ENCODE measurements at places on chromosomes 11 and 22. TPM values are rescaled to one million over a fixed set of nuclear protein-coding genes. Genes with fewer than 3 reads are reported as not detected.

DNA sequence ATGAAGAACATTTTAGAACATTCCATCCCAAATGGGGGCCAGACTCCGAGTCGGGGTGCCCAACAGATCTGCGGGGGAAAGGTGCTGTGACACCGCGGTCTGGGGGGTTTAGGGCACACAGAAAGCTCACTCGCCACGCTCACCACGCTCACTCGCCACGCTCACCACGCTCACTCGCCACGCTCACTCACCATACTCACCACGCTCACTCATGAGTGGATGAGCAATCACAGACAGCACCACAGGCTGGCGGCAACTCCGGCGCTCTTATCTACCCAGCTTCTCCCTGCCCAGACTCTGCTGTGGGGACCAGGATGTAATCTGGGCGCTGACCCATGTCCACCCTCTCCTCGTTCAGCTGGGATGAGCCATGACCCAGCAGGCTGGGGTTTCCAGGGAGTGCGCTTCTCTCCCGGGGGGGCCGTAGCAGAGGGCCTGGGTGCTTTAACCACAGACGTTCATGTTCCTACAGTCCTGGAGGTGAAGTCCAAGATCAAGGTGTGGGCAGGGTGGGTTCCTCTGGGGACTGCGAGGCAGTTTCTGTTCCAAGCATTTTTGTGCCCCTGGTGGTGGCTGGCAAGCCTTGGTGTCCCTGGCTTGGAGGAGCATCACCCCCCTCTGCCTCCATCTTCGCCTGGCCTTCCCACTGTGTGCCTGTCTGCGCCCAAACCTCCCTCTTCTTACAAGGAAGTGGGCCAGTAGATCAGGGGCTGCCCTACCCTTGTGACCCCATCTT, 141.2 kb downstream of the CTTN start:
- no peak for DNase-seq

DNA sequence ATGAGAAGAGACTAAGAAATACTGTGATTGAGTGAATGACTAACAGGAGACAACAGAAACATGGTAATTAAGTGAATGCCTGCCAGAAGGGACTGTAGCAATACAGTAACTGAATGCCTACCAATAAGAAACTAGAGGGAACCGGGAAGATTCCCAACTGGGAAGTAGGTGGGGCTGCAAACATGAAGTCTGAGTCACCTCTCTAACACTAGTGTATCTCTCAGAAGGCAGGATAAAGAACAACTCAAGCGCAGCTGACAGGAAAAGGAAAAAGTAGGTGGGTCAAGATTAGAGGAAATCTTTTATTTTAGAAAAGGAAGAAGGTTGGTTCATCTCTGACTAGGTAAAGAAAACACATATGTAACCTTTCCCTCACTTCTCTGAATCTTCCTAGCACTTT, 14.0 kb downstream of the C11orf42 start:
- no peak for DNase-seq

- DNase-seq = no peak
These were observed 87.1 kb downstream of the FAM76B start for GRCh38 chr11:95702526-95702925.

DNA sequence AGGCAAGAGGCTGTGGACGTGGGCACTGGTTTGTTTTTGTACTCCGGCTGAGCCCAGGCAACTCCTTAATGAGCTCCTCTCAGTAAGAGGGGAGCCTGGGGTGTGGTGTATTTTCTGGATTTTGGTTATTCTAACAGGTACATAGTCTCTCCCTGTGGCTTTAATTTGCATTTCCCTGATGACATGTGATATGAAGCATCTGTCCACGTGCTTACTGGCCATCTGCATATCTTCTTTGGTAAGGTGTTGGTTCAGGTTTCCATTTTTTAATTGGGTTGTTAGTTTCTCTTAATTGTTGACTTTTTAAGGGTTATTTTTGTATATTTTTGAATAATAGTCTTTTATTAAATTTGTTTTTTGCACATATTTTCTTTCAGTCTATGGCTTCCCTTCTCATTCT, 30.8 kb upstream of the SNX19 start:
- no peak for DNase-seq

- no peak for DNase-seq
These were observed 39.1 kb upstream of the PRAME start for GRCh38 chr22:22598144-22598543.

DNA sequence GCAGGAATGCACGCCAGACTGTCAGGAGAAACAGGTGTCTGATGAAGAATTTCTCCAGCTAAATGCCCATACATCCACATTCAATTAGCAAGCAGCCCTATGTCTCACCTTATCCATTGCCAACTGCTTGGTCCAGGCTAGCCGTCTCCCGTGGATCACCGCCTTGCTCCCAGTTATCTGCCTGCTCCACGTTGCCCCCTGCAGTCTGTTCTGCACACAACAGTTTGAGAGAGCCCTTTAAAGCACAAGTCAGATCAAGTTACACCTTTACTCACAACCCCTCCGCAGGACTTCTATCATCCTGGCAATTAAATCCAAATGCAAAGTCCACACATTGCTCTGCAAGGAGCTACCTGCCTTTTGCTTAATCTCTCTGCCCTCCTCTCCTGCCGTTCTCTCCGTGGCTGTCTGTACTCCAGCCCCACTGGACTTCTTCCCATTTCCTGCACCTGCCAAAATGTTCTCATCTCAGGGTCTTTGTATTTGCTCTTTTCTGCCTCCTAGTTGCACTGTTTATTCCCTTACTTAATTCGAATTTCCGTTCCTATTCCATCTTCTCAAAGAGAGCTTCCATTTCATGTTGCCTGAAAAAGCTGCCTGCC, 185.3 kb upstream of the LARGE1 start:
- peak; percentile 75 for DNase-seq

- DNase-seq = no peak
These were observed 1.2 kb downstream of the NOX4 start for GRCh38 chr11:89489930-89490329.

DNA sequence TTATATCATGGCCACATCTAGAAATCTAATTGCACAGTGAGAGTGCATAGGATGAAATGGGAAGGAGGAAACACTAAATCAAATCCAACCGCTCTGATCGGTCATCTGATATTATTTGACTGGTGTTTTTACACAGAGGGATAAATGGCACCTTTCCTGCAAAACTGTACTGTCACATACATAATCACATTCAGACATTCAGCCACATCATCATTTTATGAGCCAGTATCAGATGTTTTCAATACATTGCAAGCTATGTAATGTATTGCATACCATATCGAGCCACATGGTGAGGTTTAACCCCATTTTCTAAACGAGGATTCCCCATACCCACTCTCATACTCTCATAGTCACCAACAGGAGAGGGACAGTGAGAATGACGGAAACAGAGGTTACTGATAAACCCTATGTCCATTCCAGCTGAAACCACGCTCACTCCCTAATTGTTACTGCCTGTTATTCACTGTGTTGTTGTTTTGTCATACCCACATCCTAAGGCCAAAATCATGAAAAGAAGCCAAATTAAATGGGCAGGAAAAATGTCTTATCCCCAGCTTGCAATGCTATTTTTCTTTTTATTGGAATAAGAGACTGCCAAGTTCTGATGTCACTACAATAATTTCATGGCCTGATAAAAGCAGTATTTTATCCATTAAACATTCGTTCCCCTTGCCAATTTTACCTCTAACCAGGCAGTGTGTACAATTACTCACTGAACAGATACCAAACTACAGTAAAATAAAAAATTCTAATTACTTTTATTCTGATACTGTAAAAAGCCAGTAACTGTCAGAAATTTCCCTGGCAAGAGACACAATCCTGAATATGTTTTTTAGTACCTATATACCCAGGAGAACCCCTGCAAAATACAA, 9.0 kb downstream of the CDON start:
- no peak for DNase-seq

DNA sequence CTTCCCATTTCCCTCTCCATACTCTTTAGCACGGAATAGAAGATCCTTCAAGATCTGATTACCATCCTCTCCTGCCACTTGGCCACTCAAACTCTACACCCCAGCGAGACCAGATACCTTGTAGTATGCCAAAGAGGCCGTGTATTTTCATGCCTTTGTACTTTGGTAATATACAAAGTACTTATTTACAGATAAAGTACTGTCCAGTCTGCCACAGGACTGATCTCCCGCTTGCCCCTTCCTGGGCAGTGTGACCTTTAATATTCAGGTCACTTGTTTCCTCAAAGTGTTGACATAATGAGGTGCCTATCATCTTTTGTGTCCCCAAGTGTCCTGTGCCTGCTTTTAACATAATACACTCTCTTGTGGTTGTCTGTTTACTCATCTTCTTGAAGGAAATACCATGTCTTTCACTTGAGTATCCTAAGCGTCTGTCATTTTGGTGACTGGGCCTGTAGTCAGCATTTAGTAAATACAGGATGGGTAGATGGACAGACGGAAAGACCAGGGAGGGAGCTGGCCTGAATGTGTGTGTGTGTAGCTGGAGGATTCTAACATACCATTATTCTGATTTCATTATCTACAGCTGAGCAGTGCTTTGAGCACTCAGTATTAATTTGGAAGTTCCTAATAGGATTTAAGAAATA, 137.4 kb downstream of the NAV2 start:
- DNase-seq = no peak

GRCh38 chr22:39204216-39204615, 40.6 kb downstream of the PDGFB start:
- DNase-seq = no peak

DNA sequence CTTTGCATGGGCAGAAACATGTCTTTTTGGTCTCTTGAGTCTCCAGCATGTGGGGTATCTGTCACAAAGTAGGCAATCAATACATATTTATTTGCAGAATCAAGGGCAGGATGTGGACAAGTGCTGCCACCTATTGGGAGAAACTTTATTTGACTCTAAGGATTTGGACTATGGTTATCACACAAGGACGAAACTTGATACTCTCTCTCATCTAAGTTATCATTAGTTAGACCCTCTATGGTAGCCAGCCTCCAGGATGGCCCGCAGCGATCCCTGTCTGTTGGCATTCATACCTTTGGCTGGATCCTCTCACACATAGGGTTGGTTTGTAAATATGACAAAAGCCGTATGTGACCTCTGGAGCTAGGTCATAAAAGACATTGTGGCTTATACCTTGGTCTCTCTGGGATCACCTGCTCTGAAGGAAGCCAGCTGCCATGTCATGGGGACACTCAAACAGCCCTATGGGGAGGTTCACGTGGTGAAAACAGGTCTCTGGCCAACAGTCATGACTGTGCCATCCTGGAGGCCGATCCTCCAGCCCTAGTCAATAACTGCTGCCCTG, 1.1 kb upstream of the FBXO7 start:
- no peak for DNase-seq

- no peak for DNase-seq
These were observed 11.4 kb downstream of the GLB1L3 start for GRCh38 chr11:134287561-134287960.

DNA sequence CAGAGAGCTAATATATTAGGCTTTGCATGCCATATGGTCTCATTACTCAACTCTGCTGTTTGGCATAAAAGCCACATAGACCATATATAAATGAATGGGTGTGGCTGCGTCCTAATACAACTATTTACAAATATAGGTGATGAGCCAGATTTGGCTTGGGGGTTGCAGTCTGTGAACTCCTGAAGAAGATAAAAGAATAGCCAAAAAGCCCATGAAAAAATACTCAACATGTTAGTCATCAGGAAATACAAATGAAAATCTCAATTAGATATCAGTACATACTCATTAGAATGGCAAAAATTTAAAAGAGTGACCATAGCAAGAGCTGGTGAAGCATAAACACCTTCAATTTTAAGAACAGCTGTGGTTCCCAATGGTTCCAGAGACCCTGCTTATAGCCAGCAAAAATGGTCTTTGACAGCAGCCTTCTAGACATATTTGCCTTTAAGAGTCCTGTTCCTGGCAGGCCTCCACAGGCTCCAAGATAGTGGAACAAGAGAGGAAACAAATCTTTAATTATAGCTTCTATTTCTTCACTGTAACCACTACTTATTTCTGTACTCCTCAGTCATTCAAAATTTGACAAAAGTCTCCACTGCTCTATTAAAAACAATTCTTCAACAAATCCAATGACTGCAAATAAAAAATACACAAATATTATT, 16.1 kb downstream of the C2CD3 start:
- peak; percentile 52 for DNase-seq

GRCh38 chr11:85682330-85683305, 3.4 kb downstream of the CCDC89 start:
- DNase-seq = peak; percentile 85

- DNase-seq = no peak
These were observed 2.9 kb downstream of the MUC2 start for GRCh38 chr11:1077417-1078119.

DNA sequence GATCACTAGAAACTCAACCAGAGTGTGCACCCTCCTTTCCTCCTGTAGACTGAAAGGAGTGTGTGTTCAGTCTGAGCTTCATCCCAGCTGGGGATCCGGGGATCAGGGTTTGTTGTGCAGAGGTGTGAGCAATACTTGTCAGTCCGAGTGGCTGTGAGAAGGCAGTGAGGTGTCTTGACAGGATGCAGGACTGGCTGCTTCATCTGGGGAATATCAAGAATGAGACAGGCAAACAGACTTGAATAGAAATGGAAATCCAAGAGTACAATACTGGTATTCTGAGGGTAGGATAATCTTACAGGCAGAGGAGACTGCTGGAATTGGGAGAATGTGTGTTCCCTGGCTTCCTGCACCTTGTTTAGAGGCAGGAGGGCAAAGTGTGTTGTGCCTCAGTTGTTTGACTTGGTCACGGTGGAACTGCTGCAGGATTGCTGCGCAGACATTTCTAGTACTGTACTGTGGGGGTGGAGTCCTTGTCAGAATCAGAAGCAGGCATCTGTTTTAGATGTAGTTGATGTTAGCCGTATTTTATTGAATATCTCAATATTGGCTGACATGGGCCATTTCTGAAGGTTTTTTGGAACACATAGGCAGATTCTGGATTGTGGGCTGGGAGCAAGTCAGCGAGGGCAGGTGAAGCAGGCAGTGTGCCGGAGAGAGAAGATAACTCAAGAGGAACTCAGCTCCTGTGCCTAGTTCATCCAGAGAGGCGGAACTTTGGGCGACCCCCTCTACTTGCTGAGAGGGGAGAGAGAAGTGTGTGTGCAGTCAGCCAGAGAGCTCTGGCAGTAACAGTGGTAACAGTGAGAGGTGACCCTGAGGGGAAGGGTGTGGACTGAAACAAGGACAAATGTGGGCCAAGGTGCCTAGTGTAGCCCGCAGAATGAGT, 27.1 kb upstream of the GRK2 start:
- no peak for DNase-seq

GRCh38 chr22:17366830-17367229, 2.4 kb upstream of the CECR2 start:
- DNase-seq = peak; percentile 42

GRCh38 chr22:20141186-20142077, 9.4 kb downstream of the CCDC188 start:
- no peak for DNase-seq

GRCh38 chr11:748007-748359, 719 bp downstream of the TALDO1 start:
- no peak for DNase-seq

- DNase-seq = no peak
These were observed 686 bp downstream of the LMF2 start for GRCh38 chr22:50506611-50507420.

The GAS2 gene
- polyA plus RNA-seq = 5.5 TPM

The MS4A3 gene
- 0.63 TPM for polyA plus RNA-seq

The HOATZ gene
- polyA plus RNA-seq = 50.1 TPM

The GALNT18 gene
- polyA plus RNA-seq = 39.2 TPM

The FGF19 gene
- polyA plus RNA-seq = 0.37 TPM

The TMPRSS6 gene
- 4.0 TPM for polyA plus RNA-seq

The OR5B21 gene
- polyA plus RNA-seq = not detected

The KLHL35 gene
- polyA plus RNA-seq = 15.4 TPM

The MS4A6E gene
- polyA plus RNA-seq = 167 TPM

The CNTF gene
- polyA plus RNA-seq = 1.0 TPM

The ARHGAP8 gene
- polyA plus RNA-seq = 9.7 TPM

Data from testis (tissue), 5 donors.